ENCODE measurements at places on chromosomes 2 and 18.

GRCh38 chr2:74179063-74179865 lies 585 bp upstream of the MOB1A start:
- no peak for DNase-seq

- DNase-seq, result no peak
Observed at GRCh38 chr2:164808776-164809175, 32.8 kb downstream of the COBLL1 start.

- DNase-seq, result no peak
Observed at GRCh38 chr2:85472261-85472660, 53.7 kb downstream of the SH2D6 start.

DNA sequence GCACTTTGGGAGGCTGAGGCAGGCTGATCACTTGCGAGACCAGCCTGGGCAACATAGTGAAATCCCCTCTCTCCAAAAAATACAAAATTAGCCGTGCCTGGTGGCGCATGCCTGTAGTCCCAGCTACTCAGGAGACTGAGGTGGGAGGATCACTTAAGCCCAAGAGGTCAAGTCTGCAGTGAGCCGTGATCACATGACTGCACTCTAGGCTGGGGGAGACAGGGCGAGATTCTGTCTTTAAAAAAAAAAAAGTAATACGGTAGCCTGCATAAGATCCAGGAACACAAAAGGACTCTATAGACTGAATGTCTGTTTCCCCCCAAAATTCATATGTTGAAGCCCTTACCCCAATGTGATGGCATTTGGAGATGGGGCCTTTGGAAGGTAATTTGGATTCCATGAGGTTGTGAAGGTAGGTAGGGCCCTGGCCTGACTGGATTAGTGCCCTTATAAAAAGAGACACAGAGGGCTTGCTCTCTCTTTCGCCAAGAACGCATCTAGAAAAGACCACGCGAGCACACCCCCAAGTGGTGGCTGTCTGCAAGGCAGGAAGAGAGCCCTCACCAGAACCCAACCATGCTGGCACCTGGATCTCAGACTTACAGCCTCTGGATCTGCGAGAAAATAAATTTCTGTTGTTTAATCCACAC lies 17.0 kb downstream of the MBOAT2 start:
- no peak for DNase-seq

DNA sequence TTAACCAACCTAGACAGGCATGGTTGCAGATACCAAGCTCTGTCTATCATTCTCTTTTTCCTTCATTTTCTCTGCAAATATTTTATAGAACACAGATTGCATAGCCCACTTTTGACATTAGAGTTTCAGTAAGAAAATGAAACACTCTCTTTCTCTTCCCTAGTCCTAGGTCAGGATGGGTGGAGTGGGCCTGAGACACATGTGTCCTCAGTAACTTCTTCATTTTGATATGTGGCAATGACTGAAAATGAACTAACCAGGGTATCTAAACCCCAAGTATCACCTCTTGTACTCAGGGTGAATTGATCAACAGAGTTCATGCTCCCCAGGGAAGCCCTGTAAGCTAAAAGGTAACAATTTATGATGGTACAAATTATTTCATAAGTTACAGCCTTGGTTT lies 37.0 kb upstream of the KYNU start:
- no peak for DNase-seq

All from cortex of kidney (tissue), 1 donor.